Cardiac muscle cell (in vitro differentiated cells and primary cell): ENCODE measurements at places on chromosomes 6 and 20.

- peak; percentile 70 for DNase-seq
Observed at GRCh38 chr20:45355209-45356084, 7.2 kb upstream of the SDC4 start.

GRCh38 chr20:61288331-61288784, 36.3 kb downstream of the CDH4 start:
- DNase-seq = no peak

DNA sequence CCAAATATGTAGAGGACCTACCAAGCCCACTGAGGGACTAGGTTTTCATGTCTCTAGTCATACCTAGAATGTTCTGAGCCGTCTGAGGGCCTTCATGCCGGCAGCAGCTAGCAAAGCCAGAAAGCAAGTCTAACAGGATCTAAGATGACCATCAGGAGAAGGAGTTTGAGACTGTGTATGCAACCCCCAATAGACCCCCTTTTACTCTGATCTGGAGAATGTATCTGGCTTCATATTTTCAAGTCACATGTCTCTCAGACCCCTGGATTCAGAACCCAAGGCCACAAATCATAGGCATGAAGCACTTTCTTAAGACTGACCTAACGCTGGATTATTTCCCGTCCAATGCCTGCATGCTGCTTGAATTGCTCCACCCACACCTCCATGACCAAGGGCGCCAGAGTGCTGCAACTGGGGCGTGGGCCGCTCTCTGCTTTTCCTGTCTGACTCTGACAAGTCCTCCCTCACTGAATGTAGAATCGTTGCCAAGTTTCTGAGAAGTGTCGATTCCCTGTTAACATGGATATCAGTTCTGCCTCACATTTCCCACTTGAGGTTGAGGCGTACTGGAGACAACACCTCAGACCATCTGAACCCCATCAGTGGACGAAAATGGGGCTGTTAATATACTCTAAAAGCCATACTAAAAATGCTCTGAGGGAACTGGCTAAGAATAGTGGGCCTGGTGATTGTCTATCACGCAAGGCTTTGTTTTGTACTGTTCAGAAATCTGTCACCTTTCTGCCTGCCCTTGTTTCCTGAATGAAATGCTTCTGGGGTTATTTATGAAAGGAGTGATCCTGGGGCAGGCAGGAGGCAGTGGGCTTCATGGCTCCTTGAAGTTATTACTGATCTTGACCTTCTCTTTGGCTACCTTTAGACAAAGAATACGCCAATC, 23.9 kb upstream of the ASXL1 start:
- peak; percentile 80 for DNase-seq

- peak; percentile 87 for DNase-seq
Observed at GRCh38 chr20:61608275-61609085, 356.4 kb downstream of the CDH4 start.

DNA sequence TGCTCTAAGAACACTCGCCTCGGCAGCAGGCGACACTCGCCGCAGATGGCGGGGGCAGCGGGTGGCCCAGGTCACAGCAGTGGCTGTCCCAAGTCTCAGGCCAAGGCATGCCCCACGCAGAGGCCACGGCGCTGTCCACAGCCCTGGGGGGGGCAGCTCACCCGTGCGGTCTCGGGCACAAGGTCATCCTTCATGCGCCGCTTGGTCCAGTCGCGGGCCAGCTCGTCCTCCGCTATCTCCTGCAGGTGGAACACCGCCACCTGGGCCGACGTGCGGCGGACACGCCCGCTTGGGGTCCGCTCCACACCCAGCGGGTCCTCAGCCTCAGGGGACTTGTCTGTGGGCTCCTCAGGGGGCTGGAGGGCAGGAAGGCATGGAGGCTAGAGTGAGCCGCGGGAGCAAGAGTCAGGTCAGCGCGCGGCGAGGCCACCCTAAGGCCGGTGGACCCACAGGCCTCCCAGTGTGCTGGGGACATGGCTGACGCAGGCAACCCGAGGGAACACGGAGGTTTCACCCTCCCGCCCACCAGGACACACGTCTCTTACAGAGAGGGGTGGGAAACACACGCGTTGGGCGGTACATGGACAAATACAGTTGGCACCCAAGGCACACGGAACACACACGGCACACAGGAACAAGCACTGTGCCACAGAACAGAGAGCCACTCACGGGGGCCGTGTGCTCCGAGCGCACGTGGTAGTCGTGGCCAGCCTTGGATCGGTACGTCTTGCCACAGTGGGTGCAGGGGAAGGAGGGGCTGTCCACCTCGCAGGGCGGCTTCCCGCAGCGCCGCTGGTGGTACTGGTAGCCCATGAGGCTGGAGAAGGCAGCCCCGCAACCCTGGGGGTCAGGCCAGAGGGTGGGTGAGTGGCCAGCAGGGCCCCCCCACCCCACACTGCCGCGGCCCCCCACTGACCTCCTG, 6.5 kb upstream of the UCKL1 start:
- DNase-seq = no peak

DNA sequence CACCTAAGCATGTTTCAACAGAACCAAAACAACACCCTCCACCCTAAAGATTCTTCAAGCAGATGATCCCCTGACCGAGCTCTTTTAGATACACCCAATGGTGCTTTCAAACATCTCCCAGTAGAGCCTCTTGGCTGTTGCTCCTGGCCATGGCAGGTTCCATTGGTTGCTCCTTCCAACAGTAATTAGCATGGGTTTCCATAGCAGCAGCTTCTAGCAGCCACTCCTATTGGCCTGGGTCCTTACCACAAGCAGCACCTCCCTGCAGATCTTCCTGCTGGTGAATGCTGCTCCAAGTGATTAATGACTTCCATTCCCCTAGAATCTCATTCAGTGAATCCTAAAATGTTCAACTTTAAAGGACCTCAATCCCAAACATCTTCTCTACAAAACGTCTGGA, 13.9 kb downstream of the CCN2 start:
- peak; percentile 32 for DNase-seq

GRCh38 chr20:36756496-36756895, 10.6 kb upstream of the NDRG3 start:
- DNase-seq = no peak

GRCh38 chr20:35506179-35506578, 23.3 kb downstream of the C20orf173 start:
- no peak for DNase-seq

DNA sequence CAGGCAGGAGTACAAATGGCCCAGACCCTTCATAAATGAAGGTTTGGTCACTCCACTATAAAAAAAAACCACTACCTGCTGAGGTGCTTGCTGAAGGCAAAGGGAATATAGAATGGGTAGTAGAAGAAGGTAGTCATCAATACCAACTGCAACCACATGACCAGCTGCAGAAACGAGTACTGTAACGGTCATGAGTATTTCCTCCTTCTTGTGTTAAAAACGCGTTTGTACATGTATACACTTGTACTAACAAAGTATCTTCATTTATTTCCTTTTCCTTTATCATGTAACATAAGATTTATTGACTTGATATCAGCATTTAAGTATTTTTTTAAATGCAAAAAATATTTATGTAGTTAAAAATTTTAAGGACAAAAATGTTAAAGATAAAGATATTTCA, 238.6 kb downstream of the TFAP2B start:
- DNase-seq = no peak

DNA sequence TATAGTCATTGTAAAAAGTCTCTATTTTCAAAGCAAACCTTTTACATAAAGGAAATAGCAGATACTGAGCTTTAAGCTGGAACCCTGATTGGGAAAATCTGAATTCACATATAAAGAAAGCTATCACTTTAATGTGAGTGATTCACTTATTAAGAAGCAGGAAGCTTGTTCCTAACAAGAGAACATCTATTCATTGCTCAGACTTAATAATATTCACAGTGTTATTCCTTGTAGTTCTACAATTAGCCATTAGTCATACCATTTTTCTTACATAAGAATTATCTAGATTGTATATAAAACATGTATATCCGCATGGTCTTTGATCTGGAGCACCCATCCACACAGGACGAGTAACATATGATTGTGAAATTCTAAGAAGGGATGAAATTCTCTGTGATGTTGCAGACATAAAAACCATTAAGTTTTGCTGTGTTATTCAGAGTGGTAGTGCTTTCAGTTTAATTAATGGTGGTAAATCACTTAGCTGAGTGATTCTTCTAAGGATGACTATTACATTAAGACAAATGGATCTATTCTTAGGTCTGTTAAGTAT, 71.1 kb upstream of the FOXQ1 start:
- no peak for DNase-seq

- DNase-seq = no peak
Observed at GRCh38 chr6:120355822-120356221, 978.5 kb downstream of the TBC1D32 start.

DNA sequence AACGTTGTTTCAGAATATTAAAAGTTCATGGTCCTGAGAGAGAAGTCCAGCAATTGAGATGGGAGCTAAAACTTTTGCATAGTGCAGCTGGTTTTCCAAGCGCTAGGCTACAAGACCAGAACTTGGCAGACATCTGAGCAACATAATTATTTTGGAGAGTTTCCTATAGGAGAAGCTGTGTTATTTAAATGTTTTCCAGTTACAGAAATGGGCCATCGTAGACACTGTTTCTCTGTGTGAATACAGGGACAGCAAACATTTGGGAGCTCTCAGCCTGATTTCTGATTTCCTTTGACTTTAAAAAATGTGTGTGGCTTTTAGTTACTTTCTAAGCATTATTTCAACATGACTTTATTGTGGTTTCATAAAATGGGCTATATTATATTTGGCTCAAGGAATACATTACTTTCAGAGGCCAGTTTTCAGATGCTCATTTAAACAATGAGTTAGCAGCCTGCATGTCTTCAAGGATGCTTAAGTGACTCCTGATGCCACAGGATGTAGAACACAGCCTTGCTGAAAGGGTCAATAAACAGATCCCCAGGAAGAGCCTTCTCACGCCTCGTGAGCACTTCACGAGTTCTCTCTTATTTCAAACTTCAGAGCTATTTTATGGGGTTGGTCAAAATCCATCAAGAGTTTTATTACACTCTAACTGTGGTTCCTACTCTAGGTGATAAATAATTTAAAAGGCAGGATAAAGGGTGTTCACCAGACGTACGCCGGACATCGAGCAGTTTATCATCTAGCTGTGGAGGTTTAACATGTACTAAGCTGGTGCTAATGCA, 193.8 kb downstream of the SMOC2 start:
- no peak for DNase-seq

GRCh38 chr6:35248300-35248699, 11.2 kb upstream of the ZNF76 start:
- DNase-seq = no peak

DNA sequence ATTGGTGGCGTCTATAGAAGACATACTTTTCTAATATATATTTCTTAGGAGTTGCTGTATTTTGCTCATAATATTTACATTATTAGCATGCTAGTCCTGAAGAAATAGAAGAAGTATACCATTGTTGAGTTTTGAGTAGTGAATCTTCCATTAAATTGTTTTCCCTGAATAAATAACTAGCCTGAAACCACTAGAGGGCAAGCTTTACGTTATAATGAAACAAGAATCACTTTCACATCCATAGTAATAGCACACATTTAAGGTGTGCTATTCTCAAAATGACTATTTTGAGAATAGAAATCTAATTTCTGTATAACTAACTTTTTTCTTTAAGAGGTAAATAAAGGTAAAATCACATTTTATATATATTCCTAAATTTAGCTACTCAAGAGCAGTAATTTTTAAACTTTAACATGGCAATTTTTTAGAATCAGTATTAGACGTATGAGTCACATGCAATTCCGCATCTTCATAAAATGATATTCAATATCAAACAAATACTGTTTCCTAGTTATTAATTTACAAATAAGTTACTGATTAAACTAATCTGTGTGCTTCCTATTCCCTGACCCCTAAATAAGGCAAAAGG, 213.2 kb upstream of the MANEA start:
- DNase-seq = peak; percentile 14

DNA sequence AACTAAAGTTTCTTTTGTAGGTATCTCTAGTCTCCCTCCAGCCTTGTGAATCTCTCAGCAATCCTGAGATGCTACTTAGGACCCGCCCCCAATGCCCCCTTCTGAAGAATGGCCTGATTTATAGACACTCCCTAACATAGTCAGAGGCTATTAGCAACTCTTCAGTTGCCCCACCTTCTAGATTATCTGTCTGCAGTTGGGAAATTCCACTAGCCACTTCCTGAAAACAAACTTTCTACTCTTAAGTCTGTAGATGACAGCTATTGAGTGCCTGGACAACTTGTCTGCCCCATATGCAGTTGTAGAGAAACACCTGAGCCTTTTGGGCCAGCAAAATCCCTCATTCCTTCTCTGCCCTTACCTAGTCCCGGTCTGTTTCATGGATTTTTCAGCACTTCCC, 188.2 kb upstream of the PREP start:
- DNase-seq = no peak

DNA sequence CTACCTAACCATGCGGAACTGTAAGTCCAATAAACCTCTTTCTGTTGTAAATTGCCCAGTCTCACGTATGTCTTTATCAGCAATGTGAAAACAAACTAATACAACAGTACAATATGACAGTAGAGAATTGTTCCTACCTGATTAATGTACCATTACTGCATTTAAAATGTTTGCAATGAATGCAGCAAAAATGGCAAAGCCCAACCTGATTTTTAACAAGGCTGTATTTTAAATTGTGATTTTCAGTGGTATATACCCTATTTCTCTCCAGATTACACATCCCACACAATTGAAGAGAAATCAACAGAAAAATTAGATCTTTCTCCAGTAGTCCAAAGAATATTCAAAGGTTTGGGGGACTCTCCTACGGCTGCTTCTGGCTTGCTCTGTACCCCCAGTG, 3.3 kb upstream of the PCSK2 start:
- no peak for DNase-seq

GRCh38 chr6:45555981-45556771, 178.4 kb upstream of the SUPT3H start:
- DNase-seq = no peak

DNA sequence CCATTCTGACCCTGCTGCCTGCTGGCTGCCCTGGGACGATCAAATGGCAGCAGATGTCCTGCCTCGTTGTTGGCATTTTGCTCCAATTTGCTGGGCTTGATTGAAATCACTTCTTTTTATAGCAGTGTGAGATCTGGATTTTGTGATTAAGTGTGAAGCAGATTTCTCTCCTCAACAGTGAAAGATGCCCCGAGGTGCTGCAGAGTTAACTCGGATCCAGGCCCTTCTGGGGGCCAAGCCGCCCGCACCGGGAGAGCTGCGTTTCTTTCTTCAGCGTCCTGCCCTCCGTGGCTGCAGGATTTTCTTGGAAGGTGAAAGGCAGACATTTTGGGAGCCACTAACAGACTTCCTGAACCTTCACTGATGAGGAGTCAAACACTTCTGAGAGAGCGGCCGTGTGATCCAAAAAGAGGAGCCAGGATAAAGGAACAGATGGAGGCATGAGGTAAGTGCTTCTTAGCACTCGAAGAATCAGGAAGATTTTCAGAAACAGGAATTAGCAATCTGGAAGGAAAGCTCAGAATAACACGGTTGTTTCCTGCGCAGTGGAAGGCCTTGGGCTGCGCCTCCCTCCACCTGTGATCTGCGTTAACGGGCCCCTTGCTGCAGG, 139.5 kb upstream of the AFDN start:
- no peak for DNase-seq

DNA sequence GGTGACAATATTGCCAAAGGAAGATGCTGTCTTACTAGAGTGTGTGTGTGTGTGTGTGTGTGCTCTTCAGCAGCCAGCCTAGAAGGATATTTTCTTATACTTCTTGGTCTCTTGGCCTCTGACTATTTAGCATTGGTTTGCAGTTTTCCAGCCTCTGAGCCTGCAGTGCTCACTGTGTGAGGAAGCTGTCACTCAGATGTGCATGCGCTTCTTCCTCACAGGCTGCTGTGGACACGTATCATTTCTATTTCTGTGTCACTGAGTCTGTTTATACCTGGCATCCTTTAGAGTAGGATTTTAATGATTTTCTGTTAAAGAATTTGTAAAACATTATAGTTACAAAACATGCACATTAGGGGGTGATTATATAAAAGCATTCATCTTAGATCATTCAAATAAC, 83.3 kb downstream of the ALDH8A1 start:
- DNase-seq = no peak
